ENCODE measurements at places on chromosomes 5 and 9. TPM values are rescaled to one million over a fixed set of nuclear protein-coding genes. Genes with fewer than 3 reads are reported as not detected.

DNA sequence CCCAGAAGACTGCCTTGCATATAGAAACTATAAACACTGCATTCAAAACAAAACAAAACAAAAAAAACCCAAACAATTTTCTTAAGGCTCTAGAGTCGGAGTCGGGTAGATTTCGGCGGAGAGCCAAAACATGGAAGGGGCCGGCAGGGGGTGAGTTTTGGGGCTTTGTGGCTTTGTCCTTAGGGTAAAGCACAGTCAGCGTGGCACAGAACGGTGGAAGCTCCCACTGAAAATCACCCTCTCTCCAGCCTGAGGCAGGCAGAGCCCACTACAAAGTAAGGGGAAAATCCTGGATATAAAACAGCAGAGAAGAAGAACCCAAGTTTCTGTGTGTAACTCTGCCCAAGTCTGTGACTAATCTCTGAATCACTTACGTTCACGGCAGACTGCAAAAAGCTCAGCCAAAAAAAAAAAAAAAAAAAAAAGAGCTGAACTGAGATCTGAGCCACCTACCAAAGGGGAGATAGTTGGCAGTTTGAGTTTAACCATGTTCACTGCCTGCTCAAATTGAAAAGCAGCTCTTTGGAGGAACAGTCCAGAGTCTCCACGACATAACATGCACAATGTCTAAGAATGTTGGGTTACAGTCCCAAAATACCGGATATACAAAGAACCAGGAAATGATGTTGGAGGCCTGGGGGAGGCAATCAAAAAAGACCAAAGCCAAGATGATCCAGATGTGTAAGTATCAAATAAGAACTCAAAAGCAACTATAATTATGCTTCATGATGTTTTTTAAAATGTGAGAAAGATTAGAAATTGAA is 26.6 kb upstream of the OR2K2 start:
- DNase-seq = peak; percentile 87

FSTL4 gene
- total RNA-seq = 3.7 TPM

WHRN gene
- total RNA-seq = 9.7 TPM

GAS1 gene
- 15.7 TPM for total RNA-seq

- DNase-seq = no peak
Observed at GRCh38 chr9:136009516-136009915, 48.3 kb upstream of the UBAC1 start.

DNA sequence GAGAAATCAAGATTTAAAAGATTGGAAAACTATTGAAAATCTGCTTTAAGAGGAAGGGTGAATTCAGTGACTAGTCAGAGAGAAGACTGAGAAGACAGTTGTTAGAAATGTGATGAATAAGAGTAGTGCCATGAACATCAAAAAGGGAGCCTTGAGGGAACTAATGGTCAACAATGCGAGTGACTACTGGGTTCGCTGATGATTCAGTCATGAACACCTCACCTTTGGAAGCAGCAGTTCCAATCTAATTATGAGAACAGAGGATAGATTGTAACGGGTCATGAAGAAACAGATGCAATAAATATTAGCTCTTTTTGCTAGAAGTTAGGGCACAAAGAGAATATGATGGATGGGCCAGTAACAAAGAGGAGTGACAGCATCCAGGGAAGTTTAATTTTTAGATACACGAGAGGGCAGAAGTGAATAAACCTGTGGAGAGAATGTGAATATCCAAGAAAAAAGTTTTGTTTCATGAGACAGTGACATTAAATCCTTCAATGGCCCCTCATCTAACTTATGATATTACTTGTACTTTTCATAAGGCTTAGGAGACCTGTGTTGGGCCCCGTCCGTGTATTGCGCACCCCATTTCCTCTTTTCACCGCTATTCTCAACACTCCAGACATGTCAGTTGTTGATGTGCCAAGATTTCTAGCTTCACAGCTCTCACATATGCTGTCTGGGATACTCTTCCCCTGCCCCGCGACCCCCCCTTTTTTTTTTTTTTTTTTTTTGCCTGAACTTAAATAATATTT is 23.5 kb upstream of the IFNE start:
- peak; percentile 80 for DNase-seq

DNA sequence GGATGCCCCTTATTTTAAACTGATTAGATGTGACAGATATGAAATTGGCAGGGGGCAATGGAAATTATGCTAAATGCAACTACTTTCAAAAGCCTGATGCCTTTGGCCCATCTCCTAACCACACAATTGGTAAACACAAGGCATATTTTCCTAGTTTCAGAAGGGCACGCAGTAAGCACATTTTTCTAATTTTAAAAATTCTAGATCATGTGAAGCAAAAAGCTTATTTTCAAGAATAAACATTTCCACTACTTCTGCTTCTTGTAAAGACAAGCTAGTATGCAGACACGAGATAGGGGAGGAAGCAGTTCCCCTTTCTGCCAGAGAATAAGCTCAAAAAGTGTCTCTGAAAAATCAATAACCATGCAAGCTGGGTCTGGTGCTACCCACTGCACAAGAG is 67.7 kb downstream of the ABCA1 start:
- DNase-seq = no peak

DNA sequence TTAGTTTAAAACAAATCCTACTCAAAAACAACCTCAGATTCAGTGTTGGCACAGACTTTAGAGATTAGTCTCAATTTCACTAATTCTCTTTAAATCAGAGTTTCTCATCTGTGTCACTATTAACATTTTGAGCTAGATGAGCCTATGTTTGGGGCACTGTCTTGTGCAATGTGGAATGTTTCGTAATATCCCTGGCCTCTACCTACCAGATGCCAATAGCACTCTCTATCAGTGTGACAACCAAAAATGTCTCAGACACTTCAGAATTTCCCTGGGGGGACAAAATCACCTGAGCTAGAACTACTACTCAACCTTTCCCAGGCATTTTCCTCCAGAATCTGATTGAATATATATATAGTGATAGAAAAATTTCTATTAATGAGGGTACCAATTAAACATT is 465.2 kb upstream of the RGMB start:
- DNase-seq = no peak

ANKRD31 gene
- total RNA-seq = 0.33 TPM

GRCh38 chr5:154278186-154278585 is 87.7 kb downstream of the GALNT10 start:
- no peak for DNase-seq

GRCh38 chr5:117161718-117162335 is 587.2 kb upstream of the SEMA6A start:
- no peak for DNase-seq

CDK5RAP2 gene
- 50.3 TPM for total RNA-seq

- no peak for DNase-seq
Observed at GRCh38 chr5:127746756-127747155, 43.6 kb downstream of the CCDC192 start.

DNA sequence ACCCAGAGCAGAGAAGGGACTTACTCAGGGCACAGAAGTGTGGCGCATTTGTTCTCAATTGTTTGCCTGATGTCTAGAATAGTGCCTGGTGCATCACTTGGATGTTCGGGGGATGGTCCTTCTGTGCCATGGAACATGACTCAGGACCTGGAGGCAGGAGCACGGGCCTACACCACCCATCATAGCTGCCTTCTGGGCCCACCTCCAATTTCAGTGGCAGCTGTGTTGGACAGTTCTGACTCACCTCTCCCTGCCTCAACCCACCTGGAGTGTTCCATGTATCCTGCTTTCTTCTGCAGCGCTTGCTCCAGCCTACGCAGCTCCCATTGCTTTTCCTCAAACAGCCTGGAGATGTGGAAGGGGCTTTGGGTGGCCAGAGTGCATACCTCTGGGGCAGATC is 12.5 kb upstream of the CXCL14 start:
- peak; percentile 62 for DNase-seq

SLC4A9 gene
- 0.54 TPM for total RNA-seq

- DNase-seq = no peak
Observed at GRCh38 chr5:179780362-179780761, 13.4 kb upstream of the LTC4S start.

AMBP gene
- total RNA-seq = not detected

GRIA1 gene
- total RNA-seq = under 0.01 TPM

GRCh38 chr5:100423330-100423729 is 111.8 kb upstream of the FAM174A start:
- no peak for DNase-seq

- DNase-seq = peak; percentile 40
Observed at GRCh38 chr5:87411973-87412629, 629 bp downstream of the CCNH start.

DNA sequence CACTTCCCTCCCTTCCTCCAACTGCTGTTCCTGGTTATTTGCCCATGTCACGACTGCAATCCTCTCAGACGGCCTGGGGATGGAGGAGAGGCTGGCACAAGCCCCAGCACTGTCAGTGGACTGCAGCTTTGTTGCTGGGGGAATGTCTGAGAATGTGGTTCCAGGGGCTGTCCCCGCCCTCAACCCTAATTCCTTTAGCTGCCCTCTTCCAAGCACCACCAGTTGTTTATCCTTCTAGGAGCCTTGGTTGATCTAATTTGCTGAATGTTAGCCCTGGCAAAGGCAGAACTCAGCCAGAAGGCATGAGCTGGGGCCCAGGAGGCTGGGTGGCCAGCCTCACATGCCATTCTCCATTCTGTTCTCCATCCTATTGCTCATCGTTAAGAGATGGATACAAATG is 51.6 kb downstream of the ADAM19 start:
- DNase-seq = no peak

ADAMTS12 gene
- total RNA-seq = 3.7 TPM

PCDHA13 gene
- total RNA-seq = 1.2 TPM

All from mammary epithelial cell (primary cell).